ENCODE measurements at places on chromosomes 1 and 21.

- DNase-seq, result peak; percentile 24
Observed at GRCh38 chr1:228445843-228446650, 29.4 kb upstream of the TRIM17 start.

DNA sequence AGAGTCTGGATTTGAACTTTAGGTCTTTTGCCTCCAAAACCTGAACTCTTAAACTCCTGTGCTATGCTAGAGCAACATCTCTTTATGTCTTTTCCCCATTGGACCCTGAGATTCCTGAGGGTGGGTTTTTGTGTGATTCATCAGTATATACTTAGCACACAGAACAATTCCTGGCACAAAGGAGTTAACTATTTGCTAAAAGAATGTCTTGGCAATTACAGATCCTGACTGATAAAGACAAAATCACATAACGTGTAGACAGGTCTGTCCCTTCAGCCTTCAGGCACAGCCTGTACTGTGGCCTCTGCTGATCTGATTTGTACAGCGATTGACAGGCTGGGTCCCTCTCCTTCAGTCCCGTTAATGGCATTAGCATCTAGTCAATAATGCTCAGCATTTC, 162.4 kb upstream of the BEND5 start:
- DNase-seq, result no peak

DNA sequence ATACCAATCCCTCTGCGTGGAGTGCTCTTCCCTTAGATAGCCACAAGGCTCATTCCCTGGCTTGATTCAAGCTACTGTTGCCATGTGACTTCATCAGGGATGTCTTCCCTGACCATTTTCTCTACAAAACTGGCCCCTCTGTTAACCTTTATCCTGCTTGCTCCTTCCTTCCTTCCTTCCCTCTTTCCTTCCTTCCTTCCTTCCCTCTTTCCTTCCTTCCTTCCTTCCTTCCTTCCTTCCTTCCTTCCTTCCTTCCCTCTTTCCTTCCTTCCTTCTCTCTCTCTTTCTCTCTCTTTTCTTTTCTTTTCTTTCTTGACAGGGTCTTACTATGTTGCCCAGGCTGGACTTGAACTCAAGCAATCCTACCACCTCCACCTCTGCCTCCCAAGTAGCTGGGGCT, 6.2 kb upstream of the RYR2 start:
- no peak for DNase-seq

DNA sequence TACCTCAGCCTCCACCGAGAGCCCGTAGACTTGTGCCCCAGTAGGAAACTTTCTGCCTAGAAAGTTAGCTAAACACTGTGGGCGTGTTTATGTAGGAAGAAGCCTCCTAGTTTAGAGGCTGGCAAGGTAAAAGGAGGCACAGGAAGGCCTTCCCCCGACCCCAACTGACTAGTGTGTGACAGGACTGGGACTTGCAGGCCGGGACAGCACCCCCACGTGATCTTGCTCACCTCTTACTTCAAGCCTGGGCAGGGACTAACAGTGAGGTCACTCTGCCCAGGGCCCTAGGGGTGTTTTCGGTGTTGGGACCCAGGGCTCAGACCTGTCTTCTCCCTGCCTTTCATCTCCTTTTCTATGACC, 392 bp upstream of the TAGLN2 start:
- DNase-seq, result no peak

DNA sequence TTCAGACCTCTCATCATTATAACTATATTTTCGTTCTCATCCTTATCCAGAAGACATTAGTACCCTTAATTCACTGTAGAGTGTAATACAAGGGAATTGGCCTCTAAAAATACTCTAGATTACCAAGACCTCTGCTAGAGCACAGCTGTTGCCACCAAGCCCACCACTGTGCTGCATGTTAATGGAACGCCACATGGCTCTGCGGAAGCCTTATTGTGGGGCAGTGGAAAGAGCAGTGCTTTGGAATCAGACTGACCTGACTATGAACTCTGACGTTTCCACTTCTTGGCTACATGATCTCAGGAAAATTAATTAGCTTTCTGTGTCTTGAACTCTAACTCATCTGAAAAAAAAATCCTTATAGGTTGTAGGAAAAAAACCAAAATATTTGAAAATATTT, 222.1 kb downstream of the LMX1A start:
- DNase-seq, result no peak

DNA sequence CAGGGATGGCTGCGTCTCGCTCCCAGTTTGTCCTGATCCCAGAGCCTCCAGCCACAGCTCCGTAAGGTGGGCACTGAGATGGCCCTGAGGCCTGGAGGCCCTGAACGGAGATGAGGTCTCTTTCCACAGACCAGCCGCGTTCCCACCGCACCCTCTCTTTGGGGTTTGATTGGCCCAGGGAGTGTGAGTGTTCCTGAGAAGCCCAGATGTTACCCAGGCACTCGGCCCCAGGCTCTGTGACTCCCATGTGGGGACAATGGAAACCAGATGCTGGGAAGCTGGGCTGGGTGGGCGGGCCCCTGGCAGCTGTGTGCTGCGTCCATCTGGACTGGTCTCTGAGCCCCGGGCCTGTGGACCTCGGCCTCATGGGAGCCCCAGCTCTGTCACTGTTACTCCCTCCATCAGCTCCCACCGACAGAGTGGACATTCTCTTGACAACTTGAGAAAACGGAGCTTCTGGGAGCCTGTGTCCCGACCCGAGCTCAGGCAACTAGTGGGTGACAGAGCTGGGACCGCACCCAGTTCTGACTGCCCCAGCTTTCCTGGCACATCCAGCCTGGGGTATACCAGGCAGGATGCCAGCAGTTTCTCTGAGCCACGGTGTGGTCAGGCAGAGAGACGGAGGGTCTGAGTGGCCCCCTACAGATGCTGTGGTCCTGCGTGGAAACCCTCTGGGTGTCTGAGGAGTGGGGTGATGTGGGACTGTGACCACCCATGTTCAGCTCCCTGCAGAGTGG, 9.8 kb upstream of the COL6A1 start:
- no peak for DNase-seq

- DNase-seq, result no peak
Observed at GRCh38 chr21:23452384-23453083, 2154.7 kb downstream of the MRPL39 start.

DNA sequence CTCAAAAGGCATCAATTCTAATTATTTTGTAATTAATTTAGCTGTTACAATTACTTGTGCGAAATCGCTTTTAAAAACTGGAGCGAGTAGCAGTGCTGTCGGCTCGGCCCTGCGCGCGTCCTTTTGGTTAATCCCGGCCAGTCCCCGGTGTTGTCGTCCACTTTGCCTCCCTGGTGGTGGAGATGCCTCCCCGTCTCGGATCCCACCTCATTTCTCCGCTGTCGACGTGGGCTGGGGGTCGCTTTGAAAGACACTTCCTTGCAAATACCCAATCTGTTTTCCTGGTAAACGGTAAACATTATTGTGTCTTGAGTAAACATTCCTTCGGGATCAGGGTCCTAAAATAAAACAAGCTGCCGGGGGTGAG, 3.7 kb downstream of the FOXD3 start:
- DNase-seq, result no peak

DNA sequence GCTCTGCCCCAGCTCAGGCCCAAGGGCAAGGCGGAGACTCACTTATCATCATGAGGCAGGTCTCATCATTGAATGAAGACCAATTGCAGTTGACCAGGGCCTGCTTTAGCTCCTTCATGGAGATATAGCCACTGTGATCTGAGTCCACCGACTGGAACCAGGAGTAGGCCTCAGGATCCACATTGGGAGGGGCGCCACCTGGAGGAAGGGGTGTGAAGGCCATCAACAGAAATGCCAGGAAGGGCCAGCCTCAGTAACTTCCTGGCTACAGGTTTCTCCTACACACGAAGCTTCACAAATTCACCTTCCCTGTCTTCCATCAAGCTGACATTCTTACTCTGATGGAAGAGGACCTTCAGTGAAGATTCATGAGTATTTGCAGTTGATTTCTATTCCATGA, 11.6 kb downstream of the PEF1 start:
- no peak for DNase-seq

- DNase-seq, result peak; percentile 36
Observed at GRCh38 chr1:203216274-203217138, 13.0 kb downstream of the CHIT1 start.

DNA sequence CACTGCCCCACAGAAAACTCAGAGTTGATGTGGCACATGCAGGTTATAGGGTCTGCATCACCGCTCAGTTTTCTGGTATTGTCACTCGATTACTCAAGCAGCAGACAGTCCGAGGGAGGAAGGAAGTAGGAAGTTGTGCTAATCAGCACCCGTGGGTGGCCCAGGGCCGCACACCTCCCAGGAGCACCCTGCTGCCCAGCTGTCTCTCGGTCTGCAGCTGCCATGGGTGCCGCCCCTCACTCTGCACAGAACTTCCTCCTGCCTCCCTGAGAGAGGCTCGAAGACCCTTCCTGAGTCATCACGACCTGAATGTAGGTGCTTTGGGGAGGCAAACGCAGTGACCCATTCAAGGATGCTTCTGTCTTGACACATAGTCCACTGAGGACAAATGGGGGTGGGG, 4.2 kb upstream of the TFF3 start:
- no peak for DNase-seq

GRCh38 chr1:110260194-110260593, 50.1 kb downstream of the KCNC4 start:
- no peak for DNase-seq

DNA sequence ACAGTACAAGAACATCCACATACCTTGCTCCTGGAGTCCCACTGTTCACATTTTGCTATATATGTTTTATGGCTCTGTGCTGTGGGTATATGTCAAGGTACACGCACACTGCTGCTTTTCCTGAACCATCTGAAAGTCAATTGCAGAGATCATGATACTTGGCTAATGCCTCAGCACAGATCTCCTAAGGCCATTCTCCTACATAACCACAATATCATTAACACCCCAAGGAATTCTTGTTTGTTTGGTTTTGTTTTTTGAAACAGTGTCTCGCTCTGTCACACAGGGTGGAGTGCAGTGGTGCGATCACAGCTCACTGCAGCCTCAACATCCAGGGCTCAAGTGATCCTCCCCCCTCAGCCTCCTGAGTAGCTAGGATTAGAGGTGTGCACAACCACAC, 16.0 kb downstream of the CTNNBIP1 start:
- DNase-seq, result no peak

DNA sequence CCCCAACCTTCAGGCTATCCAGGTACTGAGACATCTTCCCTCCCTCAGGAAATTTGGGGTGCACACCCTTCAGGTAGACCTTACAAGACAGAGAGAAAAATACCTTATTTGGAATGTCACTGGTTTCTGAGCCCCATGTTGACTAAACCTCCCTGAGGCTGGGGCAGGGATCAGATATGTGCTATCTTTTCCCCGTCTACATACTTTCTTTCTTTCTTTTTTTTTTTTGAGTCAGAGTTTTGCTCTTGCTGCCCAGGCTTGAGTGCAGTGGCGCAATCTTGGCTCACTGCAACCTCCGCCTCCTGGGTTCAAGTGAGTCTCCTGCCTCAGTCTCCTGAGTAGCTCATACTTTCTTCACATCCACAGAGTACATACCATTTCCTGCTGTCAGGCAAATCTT, 1.6 kb downstream of the CYB5R1 start:
- DNase-seq, result no peak

Measured in immature natural killer cell (primary cell).